ENCODE measurements at places on chromosomes 6 and 20.

- no peak for DNase-seq
These were observed 112.8 kb upstream of the TSHZ2 start for GRCh38 chr20:52859156-52859876.

DNA sequence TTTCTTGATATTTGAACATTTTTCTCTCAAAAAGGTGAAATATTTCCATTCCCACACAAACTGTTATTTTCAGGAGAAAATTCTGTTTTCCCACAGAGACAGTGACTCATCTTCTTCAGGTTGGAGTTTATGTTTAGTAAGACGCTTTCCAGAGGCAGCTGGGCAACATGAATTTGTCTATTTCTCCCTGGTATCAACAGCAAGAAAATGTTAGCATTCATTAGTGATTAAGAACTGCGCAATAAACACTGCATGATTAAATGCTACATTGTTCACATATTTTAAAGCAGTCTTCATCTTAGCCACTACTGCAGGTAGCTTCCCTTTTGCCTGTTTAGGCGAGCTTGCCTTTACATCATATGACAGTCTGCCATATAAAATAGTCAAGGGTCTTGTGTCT, 295.7 kb downstream of the C6orf118 start:
- DNase-seq: no peak

- no peak for DNase-seq
These were observed 7.4 kb downstream of the ASXL1 start for GRCh38 chr20:32365564-32365963.

DNA sequence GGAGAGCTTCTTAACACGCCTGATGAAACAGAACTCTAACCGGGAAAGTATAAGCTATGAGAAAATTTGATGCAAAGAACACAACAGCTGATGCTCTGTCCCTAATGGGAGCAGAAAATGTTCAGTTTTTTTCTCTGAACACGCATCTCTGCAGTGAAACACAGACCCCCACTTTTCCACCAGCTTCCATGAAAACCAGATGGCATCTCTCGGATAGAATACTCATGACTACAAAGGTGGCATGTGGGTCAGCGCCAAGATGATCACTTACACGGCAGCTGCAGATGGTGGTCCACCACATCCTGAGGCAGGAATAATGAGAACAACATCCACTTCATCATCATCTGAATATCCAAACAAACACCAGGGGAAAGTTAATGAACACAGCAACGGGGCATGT, 85.2 kb upstream of the CNR1 start:
- DNase-seq: no peak

DNA sequence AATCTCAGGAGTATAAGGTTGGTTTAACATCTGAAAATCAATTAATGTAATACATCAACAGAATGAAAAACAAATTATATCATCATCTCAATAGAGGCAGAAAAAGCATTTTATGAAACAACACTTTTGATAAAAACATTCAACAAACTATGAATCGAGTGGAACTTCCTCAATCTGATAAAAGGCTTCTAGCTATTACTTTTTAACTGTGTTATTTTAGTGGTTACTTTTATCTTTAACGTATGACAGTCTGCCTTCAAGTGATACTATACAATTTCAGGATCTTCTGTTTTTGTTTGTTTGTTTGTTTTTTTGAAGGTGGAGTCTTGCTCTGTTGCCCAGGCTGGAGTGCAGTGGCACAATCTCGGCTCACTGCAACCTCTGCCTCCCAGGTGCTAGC, 73.7 kb downstream of the ZFAND3 start:
- no peak for DNase-seq

- no peak for DNase-seq
These were observed 6.5 kb upstream of the BCAS4 start for GRCh38 chr20:50788045-50788991.

DNA sequence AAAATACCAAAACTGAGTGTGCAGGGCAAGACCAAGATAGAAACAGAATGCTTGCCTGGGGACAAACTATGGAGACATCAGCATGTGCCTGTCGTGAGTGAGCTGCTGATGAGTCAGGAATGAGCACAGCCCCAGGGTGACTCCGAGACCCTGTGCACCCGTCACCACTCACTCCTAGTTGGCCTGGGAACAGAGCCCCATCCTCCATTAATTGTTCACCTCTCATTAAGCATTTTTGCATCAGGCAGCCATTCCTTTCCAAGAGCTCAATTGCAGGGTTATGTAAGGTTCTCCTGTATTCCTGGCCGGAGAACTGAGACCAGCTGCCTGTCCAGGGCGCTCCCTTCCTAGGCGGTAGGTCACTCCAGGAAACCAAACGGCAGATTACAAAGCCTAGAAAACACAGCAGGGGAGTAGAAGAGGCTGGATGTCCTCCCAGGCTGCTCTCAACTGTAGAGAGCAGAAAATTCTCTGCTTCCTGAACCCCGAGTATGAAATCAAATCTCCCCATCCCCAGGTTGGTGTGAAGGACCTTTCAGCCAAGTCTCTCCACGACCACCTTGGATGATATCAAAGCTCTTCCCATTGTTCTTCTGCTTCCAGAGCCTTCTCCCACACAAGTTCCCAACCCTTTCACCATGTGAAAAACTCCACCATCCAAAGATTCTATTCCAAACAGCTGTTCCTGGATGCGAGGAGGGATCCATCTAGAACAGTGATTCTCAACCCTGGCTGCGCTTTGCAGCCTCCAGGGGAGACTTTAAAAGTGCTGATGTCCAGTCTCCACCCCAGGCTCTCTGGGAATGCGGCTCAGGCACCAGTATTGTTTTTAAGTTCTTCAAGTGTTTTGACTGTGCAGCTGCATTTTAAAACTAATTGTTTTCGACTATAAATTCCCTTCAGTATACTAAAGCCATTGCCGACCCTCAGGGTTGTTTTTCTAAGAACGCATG, 532.6 kb upstream of the JARID2 start:
- DNase-seq: no peak

DNA sequence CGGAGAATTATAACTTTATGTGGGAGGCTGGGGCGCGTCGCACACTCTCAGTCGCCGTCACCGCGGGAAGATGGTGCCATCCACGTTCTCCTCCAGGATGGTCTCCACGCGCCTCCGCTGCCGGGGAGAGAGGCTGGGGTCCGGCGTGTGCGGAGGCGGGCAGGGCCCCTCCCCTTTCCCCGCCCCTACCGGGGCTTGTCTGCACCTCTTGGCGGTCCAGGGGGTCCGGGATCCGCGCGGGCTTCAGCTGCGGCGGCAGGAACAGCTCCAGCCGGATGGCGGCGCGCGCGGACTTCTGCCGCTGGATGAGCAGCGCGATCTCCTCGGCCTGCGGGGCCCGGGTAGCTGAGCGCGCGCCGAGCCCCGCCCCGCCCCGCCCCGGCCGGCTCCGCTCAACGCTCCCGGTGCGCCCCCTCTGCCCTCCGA, 807 bp downstream of the LKAAEAR1 start:
- DNase-seq: peak; percentile 84

DNA sequence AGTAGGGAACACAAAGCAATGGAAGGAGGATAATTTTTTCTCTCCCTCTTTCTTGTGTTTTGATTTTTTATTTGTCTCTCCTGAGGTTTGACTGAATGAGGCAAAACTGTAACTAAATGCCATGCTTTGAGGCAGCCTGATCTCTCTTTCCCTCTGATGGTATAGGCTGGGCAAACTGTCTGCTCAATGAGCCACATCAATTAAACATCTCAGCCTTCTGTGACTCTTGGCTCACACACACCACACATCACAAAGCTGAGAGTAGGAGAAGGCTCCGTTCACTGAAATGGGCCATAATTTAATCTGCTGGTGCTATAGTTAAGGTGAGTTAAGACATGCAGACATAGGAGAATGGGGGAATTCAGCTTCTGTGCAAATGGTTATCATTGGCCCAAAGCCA, 28.1 kb upstream of the SCGN start:
- no peak for DNase-seq

GRCh38 chr6:19736066-19736465, 101.1 kb upstream of the ID4 start:
- no peak for DNase-seq

DNA sequence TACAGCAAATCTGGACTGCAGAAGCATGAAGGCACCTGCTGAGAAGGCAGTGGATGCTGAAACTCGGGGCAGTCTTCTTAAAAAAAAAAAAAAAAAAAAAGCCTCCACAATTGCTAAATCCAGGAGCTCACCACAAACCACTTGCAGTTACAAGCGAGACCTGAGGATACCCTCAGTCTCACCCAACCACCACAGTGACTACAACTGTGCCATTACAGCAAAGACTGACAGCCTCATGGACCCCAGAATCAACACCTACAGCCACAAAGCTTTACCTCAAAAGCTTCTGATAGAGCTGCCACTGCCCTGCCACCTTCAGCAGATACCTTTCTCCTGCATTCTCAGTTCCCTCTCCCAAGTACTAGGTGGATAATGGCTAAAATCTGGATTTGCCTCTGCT, 9.0 kb downstream of the COL21A1 start:
- no peak for DNase-seq

DNA sequence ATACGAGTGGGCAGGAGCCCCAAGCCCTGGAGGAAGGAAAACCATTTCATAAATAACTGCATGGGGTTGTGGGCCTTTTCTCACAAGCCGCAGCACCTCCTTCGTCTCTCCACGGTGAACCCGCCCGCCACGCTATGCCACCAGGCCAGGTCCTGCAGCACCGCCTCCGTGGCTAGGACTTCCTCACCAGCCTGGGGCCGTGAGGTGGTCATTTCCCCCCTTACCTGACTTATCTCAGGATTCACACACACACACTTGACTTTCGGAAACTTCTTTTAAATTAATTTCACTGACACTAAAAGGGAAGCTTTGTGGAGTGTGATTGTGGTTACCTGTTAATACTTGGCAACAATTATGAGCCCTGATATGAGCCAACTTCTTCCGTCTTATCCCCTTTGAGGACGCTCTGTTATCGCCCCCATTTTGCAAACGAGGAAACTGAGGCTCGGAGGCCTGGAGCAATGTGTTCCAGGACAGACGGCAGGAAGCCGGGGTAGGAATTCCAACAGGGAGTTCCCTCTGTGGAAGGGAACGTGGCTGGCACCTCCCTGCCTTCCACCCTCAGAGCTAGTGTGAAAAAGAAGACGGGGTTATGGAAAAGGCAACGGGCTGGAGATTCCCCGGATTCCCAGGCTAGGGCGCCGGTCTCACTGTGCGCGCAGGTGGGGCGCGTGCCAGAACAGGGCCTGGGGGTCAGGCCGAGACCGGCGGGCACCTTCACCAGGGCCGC, 817 bp upstream of the SLCO4A1 start:
- no peak for DNase-seq

DNA sequence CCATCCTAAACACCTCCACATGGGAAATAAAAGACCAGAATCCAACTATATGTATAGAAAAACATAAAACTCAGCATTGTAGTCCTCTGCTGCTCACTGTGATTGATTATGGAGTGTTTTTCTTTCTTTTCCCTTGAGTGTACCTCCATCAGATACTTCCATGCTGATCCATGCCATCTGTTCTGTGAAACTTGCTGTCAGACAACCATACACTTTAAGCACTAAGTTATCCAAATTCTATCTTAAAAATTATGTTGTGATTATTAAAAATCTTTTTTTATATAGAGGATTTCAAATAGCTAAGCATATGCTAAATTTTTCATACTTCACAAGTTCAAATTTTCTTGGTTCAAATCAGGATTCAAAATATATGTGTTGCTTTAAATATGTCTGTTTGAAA, 91.9 kb upstream of the TINAG start:
- DNase-seq: no peak

- DNase-seq: no peak
These were observed 244.8 kb upstream of the FAM83B start for GRCh38 chr6:54601600-54602300.

- DNase-seq: no peak
These were observed 272.2 kb downstream of the KCNQ5 start for GRCh38 chr6:72894091-72894490.

GRCh38 chr6:140380427-140381218, 1006.2 kb upstream of the CITED2 start:
- no peak for DNase-seq

DNA sequence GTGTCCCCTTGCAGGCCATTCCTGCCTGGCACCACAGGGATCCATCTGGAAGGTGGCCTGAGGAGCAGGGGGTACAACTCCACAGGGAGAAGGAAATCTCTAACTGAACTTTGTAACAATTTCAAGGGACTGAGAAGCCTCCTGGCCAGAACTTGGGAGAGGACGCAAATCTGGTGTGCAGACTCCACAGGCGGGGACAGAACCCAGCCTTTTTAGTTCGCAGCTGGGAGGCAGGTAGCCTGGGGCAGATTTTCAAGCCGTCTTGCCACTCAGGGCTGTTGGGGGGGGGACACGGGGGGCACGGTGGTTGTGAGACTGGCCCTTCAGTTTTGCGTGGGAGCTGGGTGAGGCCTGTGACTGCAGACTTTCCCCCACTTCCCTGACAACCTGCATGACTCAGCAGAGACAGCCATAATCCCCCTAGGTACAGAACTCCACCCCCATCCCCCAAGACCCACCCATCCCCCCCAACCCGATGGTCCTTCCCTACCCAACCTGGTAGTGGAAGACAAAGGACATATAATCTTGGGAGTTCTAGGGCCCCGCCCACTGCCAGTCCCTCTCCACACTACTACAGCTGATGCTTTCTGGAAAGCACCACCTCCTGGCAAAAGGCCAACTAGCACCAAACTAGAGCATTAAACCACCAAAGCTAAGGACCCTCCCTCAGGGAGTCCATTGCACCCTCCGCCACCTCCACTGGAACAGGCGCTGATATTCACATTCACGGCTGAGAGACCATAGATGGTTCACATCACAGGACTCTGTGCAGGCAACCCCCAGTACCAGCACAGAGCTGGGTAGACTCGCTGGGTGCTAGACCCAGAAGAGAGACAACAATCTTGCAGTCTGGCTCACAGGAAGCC, 3.0 kb upstream of the HUS1B start:
- peak; percentile 61 for DNase-seq

- no peak for DNase-seq
These were observed 63.3 kb downstream of the TOX2 start for GRCh38 chr20:43977962-43978361.

DNA sequence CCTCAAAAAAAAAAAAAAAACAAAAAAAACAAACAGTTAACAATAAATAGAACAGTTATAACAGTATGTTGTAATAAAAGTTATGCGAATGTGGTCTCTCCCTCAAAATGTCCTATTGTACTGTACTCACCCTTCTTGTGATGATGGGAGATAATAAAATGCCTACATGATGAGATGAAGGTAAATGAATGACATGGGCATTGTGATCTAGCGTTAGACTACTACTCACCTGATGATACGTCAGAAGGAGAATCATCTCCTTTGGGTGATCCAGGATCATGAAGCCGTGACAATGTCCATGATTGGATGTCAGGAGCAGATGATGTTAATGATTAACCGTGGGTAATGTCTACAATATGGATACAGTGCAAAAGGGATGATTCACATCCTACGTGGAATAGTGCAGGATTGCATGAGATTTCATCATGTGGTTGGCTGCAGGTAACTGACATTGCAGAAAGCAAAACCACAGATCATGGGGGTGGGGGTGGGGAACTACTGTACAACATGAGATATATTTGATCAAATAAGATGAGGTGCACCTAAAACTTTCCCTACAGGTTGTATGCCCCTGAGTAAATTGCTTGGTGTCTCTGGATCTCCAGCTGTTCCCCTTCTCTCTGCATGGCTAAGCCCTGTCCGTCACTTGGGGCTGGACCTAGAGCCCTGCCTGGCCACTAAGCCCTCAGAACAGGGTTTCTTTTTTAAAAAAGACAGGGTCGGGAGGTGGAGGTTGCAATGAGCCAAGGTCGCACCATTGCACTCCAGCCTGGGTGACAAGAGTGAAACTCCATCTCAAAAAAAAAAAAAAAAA, 6.2 kb upstream of the RBCK1 start:
- peak; percentile 70 for DNase-seq

GRCh38 chr6:31270788-31271640, 878 bp downstream of the HLA-C start:
- DNase-seq: peak; percentile 67

GRCh38 chr6:105896821-105897095, 189.4 kb upstream of the PRDM1 start:
- DNase-seq: no peak

GRCh38 chr6:1394514-1395463, 5.4 kb downstream of the FOXF2 start:
- no peak for DNase-seq
